Activated CD4-positive, alpha-beta T cell treated with anti-CD3 and anti-CD28 coated beads for 36 hours (primary cell): ENCODE measurements at places on chromosomes 16 and 17. TPM values are rescaled to one million over a fixed set of nuclear protein-coding genes. Genes with fewer than 3 reads are reported as not detected.

GRCh38 chr16:85125570-85126393 is 13.5 kb upstream of the CIBAR2 start:
- no peak overlapping the region for H3K27ac ChIP-seq
- H3K4me3 ChIP-seq: no peak overlapping the region
- H3K27me3 ChIP-seq: no peaks in the 10 kb centered on the region
- H3K36me3 ChIP-seq: no peaks in the 10 kb centered on the region
- peaks cover 15% of the 10 kb centered on the region for H3K4me1 ChIP-seq

GRCh38 chr17:35174835-35175334 is 19.3 kb downstream of the SLC35G3 start:
- no peak overlapping the region for H3K27ac ChIP-seq
- no peak overlapping the region for H3K4me3 ChIP-seq
- H3K36me3 ChIP-seq: no peaks in the 10 kb centered on the region
- no peaks in the 10 kb centered on the region for H3K27me3 ChIP-seq
- peaks cover 62% of the 10 kb centered on the region for H3K4me1 ChIP-seq

GRCh38 chr17:69744512-69745070 is 330.1 kb downstream of the MAP2K6 start:
- no peaks in the 10 kb centered on the region for H3K4me1 ChIP-seq
- H3K27me3 ChIP-seq: peaks cover 4% of the 10 kb centered on the region
- no peak for DNase-seq

GRCh38 chr17:76510831-76511244 is 9.6 kb upstream of the RHBDF2 start:
- H3K4me1 ChIP-seq: peaks cover 24% of the 10 kb centered on the region
- H3K27me3 ChIP-seq: no peaks in the 10 kb centered on the region
- no peak overlapping the region for H3K4me3 ChIP-seq
- no peaks in the 10 kb centered on the region for H3K36me3 ChIP-seq

DNA sequence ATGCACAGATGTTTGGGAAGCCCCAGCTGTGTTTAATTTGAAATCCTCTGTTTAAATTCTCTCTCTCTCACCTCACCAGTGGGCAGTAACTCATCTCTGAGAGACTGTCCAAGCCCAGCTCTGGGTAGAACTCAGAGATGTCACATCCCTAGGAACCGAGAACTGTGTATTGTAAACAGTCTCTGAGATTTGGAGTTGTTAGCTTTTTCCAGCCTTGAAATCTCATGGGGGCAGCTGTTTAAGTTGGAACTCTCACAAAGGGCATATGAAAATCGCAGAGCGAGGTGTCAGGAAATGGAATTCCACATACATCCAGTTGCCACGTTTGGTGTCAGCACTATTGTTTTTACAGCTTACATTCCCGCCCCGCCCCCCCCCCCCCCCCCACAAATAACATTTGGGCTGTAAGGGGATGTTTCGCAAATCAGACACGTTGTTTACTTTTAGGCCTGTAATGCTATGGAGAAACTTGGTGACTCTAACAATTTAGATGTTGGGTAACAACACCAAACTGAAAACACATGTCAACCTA is 34.3 kb downstream of the VPS35L start:
- H3K27me3 ChIP-seq: no peaks in the 10 kb centered on the region
- H3K4me3 ChIP-seq: no peak overlapping the region
- DNase-seq: no peak
- H3K36me3 ChIP-seq: peaks cover 34% of the 10 kb centered on the region
- H3K27ac ChIP-seq: no peak overlapping the region

DNA sequence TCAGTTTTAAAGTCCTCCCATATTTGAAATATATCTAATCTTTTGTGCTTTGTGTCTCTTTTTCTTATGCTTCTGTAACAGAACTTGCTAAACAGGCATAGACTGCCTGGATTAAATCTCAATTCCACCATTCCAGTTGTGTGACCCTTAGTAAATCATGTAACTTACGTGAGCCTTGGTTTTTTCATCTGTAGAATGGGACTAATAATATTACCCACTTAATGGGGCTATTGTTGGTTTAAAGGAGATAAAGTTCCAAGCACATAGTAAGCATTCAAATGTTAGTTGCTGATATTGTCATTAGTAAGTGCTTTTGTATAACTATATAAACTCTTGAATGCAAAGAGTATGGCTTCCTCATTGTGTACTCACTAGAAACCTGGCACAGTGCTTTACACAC is 5.9 kb upstream of the VWA3A start:
- no peaks in the 10 kb centered on the region for H3K27me3 ChIP-seq
- H3K36me3 ChIP-seq: peaks cover 6% of the 10 kb centered on the region
- no peak overlapping the region for H3K4me3 ChIP-seq
- H3K4me1 ChIP-seq: no peaks in the 10 kb centered on the region
- no peak overlapping the region for H3K27ac ChIP-seq
- DNase-seq: no peak

- peak overlapping the region; percentile 43 for H3K27ac ChIP-seq
- no peaks in the 10 kb centered on the region for H3K36me3 ChIP-seq
- no peak for DNase-seq
- H3K27me3 ChIP-seq: peaks cover 2% of the 10 kb centered on the region
These were observed 8.4 kb upstream of the TNS4 start for GRCh38 chr17:40509626-40510327.

- H3K4me3 ChIP-seq: no peak overlapping the region
- no peak overlapping the region for H3K27ac ChIP-seq
- H3K4me1 ChIP-seq: no peaks in the 10 kb centered on the region
- peaks cover 13% of the 10 kb centered on the region for H3K36me3 ChIP-seq
- DNase-seq: no peak
These were observed 15.5 kb upstream of the CUEDC1 start for GRCh38 chr17:57970710-57971109.

GRCh38 chr17:50564916-50565315 is 4.4 kb downstream of the CACNA1G start:
- peaks cover 11% of the 10 kb centered on the region for H3K4me1 ChIP-seq
- H3K36me3 ChIP-seq: no peaks in the 10 kb centered on the region
- H3K4me3 ChIP-seq: no peak overlapping the region
- peaks cover 43% of the 10 kb centered on the region for H3K27me3 ChIP-seq

- no peaks in the 10 kb centered on the region for H3K4me1 ChIP-seq
- H3K27ac ChIP-seq: no peak overlapping the region
- H3K4me3 ChIP-seq: no peak overlapping the region
- H3K36me3 ChIP-seq: peaks cover 9% of the 10 kb centered on the region
- no peaks in the 10 kb centered on the region for H3K27me3 ChIP-seq
- DNase-seq: no peak
These were observed 647 bp downstream of the PRSS8 start for GRCh38 chr16:31134625-31135534.

GRCh38 chr16:48487287-48487686 is 102.1 kb upstream of the SIAH1 start:
- peaks cover 11% of the 10 kb centered on the region for H3K27me3 ChIP-seq
- no peaks in the 10 kb centered on the region for H3K36me3 ChIP-seq
- DNase-seq: no peak
- H3K27ac ChIP-seq: no peak overlapping the region
- H3K4me3 ChIP-seq: no peak overlapping the region

GRCh38 chr16:12639044-12639443 is 164.6 kb downstream of the CPPED1 start:
- H3K27me3 ChIP-seq: no peaks in the 10 kb centered on the region
- peaks cover 2% of the 10 kb centered on the region for H3K4me1 ChIP-seq
- H3K27ac ChIP-seq: no peak overlapping the region
- H3K36me3 ChIP-seq: no peaks in the 10 kb centered on the region
- no peak for DNase-seq

DNA sequence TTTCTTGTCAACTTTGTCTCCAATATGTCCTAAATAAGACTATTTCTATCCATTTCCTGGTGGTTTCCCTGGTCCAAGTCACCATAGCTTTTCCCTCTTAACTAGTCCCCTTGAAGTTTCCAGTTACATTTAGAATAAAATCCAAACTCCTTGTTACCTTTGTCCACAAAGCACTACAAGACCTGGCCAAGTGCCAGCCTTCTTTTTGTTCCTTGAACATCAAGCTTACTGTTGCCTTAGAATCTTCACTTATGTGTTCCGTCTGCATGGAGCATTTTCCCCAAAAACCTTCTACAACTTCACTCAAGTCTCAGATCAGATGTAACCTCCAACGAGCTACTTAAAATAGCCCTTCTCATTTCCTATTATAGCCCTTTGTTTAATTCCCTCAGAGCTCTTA is 101.4 kb downstream of the ITFG1 start:
- H3K36me3 ChIP-seq: peaks cover 31% of the 10 kb centered on the region
- no peak overlapping the region for H3K4me3 ChIP-seq
- DNase-seq: no peak
- no peak overlapping the region for H3K27ac ChIP-seq
- H3K27me3 ChIP-seq: no peaks in the 10 kb centered on the region
- no peaks in the 10 kb centered on the region for H3K4me1 ChIP-seq

- no peak overlapping the region for H3K27ac ChIP-seq
- H3K36me3 ChIP-seq: no peaks in the 10 kb centered on the region
- H3K4me3 ChIP-seq: no peak overlapping the region
- H3K27me3 ChIP-seq: no peaks in the 10 kb centered on the region
- no peak for DNase-seq
- no peaks in the 10 kb centered on the region for H3K4me1 ChIP-seq
These were observed 592.5 kb upstream of the CA10 start for GRCh38 chr17:52751051-52751450.

Gene FBXW10B
- total RNA-seq: 0.66 TPM

Gene SLC38A8
- not detected for total RNA-seq

Gene YPEL2
- 6.9 TPM for total RNA-seq

Gene NUBP1
- 33.1 TPM for total RNA-seq

Gene VWA3A
- not detected for total RNA-seq
